ENCODE measurements at places on chromosomes 4 and X.

- DNase-seq, result no peak
Observed at GRCh38 chrX:48714573-48714972, 18.0 kb downstream of the SUV39H1 start.

- DNase-seq, result no peak
Observed at GRCh38 chr4:1550122-1551070, 133.7 kb downstream of the FAM53A start.

DNA sequence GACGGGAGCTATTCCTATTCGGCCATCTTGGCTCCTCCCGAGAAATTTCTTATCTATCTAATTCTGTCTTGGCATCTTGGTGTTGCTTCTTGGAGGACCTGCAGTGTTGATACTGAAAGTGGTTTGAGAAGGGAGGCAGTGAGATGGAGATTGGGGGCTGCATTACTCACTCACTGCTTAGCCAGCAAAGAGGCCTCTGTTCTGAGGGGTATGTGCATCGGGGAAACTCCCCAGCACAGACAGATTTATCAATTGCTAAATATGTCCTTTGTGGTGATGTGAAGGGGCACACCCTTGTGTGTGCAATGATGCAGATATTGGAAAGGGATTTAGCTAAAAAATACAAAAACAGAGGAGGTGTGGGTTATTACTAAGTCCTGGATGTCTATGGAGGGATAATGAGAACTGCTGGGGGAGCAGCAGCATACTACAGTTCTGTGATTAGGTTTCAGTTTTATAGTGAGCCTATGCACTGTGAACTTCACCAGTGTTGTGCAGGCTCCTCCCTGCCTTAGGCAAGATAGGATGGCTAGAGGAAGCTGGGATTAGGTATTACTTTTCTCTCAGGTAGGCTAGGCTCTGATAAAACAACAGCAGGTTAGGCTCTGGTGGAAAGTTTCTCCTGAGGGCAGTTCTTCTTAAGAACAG, 279.0 kb downstream of the HS3ST1 start:
- no peak for DNase-seq

- no peak for DNase-seq
Observed at GRCh38 chr4:47837094-47837907, 566 bp downstream of the CORIN start.

- no peak for DNase-seq
Observed at GRCh38 chr4:20264688-20265087, 13.0 kb downstream of the SLIT2 start.
